Activated CD8-positive, alpha-beta memory T cell treated with anti-CD3 and anti-CD28 coated beads, Interleukin-2, amount 50 U/mL, for 4 hours (primary cell): ENCODE measurements at places on chromosomes 4 and X.

DNA sequence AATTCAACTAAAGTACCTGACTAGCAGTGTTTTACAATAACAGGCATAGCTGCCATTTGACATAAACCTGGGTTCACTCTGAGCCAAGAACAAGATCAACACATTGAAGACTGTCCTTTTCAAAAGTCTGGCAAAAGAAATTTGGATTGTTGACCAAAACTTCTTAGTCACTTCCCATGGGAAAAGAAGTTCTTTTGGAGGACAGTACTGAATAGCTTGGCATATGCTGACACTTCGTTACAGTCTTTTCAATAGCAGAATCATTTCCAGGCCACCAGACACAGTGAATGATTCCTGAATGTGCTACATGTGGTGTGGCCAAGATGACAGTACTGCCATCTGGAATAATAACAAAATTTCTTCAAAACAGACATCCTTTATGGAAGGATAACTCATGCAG is 560.3 kb downstream of the GRID2 start:
- no peak for DNase-seq

DNA sequence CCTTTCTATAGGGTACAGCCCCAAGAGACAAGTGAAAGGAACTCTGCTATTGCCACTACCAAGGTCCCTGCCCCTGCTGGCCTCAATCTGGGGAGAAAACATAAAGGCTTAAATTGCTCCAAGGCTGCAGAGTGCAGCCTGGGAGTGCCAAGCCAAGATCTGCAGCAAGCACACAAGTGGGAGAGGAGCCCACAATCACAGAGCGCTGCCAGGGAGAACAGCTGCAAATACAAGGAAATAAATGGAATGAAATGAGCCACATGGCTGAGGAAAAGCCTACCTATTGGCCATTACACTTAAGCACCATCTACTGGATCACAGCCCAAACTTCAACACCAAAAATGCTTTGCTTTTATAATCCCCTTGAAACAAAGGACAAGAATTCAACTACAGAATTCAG is 582.4 kb downstream of the FAM133A start:
- DNase-seq = no peak

GRCh38 chr4:107492566-107492965 is 227.5 kb downstream of the PAPSS1 start:
- DNase-seq = no peak

DNA sequence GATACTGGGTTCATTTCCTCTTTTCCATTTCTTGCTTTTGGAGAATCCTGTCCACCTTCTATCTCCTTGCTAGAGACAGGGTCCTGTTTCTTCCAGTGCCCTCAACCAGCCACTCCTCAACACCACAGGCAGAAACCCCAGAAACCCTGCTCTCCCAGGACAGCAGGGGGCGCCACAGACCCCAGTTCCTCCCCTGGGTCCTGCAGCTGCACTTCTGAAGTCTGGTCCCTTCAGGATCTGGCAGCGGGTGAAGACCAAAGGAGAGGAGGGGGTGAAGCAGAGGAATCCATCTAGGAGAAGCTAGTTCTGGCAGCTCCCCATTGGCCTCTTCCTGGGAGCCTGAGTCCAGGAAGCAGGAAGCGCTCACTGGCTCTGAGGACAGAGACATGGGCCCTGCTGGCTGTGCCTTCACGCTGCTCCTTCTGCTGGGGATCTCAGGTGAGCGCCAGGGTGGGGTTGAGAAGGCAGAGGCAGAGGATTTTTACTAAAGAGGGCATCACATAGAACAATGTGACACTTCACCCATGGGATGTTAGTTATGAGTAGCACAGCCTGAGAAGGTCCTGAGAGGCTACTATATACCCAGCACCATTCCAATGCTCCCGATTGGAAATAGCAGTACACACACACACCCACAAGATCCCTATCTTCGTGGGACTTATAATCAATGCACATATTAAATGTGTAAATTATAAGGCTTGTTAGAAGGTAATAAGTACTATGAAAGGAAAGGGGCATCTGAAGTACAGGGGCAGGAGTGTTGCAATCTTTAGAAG is at the start of gene PRSS48:
Gene PRSS48 (plus strand): TSS at position 375 of the 776 bp plus-strand sequence. CDS start 12 bp downstream, at position 387.
- DNase-seq = peak; percentile 17

- DNase-seq = no peak
Measured at GRCh38 chrX:136828830-136829229, 48.1 kb upstream of the ARHGEF6 start.
